ENCODE measurements at places on chromosomes 6 and 20.

DNA sequence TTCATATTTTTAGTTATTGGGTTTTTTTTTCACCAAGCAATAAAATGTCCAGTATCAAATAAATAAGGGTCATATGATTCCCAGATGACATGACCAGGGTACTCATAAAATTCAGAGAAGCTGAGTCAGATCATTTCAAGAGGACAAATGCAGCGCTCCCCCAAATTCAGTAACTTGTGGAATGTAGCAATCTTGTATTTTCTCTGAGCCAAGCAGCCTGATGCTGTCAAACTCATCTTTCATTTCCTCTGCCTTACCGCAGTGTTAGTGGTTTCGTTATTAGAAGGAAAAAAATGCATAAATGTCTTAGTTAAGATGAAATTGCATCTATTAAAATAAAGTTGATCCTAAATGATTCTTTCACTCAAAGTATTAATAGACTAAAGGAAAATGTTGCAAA is 57.8 kb upstream of the EDN1 start:
- no peaks in the 10 kb centered on the region for H3K4me1 ChIP-seq
- H3K27ac ChIP-seq = no peak overlapping the region
- no peak overlapping the region for H3K4me3 ChIP-seq
- H3K36me3 ChIP-seq = no peaks in the 10 kb centered on the region
- no peak for DNase-seq
- no peaks in the 10 kb centered on the region for H3K27me3 ChIP-seq

DNA sequence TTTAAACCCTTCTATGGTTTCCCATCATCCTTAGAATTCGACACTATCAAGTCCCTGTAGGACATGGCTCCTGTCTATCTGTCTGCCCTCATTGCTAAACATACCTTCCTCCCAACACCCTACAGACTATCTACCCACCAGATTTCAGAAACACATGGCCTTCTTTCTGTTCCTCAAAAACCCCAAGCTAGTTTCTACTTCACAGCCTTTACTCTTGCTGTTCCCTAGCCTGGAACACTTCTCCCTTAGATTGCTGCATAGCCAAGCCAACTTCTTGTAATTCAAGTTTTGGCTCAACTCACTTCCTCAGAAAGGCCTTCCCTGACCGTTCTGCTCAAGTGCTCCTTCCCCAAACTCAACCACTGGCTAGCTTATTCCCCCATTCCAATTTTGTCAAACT is 156.2 kb downstream of the BTBD9 start:
- DNase-seq = no peak
- H3K4me3 ChIP-seq = no peak overlapping the region
- no peaks in the 10 kb centered on the region for H3K4me1 ChIP-seq
- H3K27me3 ChIP-seq = no peaks in the 10 kb centered on the region

DNA sequence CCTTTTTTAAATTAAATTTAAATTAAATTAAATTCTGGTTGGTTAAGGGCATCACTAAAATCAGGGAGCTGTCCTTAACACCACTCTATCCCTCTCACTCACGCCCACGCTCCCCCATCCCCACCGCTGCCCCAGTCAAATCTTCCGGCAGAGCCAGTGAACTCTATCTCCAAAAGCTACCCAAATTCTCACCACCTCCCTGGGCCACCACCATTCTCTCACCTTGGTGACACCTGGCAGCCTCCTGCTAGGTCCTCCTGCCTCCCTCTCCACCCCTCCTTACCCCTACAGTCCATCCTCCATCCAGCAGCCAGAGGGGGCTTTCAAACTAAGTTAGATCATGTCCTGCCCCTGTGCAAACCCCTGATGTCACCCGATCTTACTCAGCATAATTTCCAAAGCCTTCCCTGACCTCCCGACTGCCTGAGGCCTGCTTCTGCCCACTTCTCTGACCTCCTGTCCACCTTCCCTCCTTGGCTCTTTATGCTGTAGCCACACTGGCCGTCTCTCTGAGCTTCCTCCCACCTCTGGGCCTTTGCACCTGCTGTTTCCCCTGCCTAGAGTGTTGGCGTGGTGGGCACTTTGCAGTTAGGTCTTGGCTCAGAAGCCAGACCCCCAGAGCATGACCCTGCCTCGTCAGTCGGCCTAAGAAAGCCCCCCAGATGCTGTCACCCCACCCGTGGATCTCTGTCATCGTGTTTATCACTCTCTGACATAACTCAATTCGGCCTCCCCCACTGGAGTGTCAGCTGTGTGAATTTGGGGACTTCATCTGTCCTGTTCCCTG is 24.7 kb downstream of the PTGIS start:
- no peak overlapping the region for H3K4me3 ChIP-seq
- no peak overlapping the region for H3K27ac ChIP-seq
- H3K36me3 ChIP-seq = no peaks in the 10 kb centered on the region
- H3K4me1 ChIP-seq = no peaks in the 10 kb centered on the region
- no peaks in the 10 kb centered on the region for H3K27me3 ChIP-seq

DNA sequence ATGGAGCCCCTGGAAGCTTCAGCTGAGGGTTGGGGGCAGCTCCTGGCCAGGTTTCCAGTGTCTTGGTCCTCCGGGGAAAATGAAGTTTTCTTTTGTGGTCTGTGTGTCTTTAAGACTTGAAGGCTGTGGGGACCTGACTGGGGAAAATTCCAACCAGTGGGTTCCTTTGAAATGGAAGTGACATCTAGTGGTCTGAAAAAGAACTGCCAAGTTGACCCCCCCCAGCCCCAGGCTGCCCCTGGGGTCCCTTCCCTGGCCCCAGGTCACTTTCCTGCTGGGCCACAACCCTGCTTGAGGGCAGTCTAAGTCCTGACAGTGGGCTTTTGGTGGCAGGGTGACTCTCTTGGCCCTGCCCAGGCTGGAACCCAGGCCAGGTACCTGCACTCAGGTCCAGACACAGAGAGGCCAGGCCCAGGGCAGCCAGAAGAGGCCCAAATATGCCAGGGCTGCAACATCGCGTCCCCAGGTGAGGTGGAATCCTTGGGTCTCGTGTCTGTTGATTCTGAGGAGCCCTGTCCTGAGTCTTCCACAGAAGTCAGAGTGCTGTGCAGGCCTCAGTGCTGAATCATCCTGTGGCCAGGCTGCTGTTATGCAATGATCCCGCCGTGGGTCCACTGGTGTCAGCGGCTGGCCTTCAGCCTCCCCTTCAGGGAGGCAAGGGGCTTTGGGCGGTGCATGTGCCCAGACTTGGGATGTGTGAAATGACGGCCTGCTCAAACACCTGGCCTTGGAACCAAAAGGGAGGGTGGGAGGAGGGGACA is 68.4 kb downstream of the VEGFA start:
- no peaks in the 10 kb centered on the region for H3K36me3 ChIP-seq
- H3K4me1 ChIP-seq = peaks cover 41% of the 10 kb centered on the region
- DNase-seq = peak; percentile 67
- H3K27me3 ChIP-seq = no peaks in the 10 kb centered on the region
- peak overlapping the region; percentile 73 for H3K27ac ChIP-seq

DNA sequence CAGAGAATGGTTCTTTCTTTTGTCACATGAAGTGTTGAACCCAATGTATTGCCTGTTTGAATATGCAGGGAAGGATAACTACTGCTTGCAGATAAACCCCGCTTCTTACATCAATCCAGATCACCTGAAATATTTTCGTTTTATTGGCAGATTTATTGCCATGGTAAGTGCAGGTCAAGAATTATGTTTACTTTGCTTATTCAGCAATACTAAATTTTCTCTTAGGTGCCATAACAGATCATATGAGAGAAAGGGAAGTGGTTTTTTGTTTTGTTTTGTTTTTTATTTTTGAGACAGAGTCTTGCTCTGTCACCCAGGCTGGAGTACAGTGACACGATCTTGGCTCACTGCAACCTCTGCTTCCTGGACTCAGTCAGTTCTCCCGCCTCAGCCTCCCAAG is 36.6 kb upstream of the DYNLRB1 start:
- H3K4me3 ChIP-seq = no peak overlapping the region
- no peak for DNase-seq
- H3K27ac ChIP-seq = no peak overlapping the region
- H3K27me3 ChIP-seq = no peaks in the 10 kb centered on the region
- no peaks in the 10 kb centered on the region for H3K4me1 ChIP-seq
- H3K36me3 ChIP-seq = peaks cover 31% of the 10 kb centered on the region

DNA sequence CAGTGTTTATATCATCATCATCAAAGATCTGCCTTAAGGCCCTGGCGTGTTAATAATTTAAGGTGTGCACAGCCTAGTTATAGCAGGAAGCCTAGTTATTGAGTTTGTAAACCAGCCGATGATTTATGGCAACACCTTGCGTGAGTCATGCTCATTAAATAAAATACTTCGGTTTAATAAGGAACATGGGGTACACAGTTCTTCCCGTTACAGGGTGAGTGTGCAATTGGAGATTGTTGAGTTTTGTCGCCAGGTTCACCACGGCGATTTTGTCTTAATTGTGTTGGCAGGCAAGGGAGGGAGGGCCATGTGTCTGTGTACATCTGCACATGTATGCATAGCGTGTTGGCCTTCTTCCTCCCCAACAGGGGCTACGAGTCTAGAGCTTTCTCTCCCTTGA is 104.0 kb downstream of the TFAP2A start:
- peaks cover 6% of the 10 kb centered on the region for H3K4me1 ChIP-seq
- no peaks in the 10 kb centered on the region for H3K27me3 ChIP-seq
- no peak overlapping the region for H3K4me3 ChIP-seq
- DNase-seq = no peak

GRCh38 chr20:1363522-1363921 is 29.3 kb downstream of the FKBP1A start:
- no peak for DNase-seq
- no peak overlapping the region for H3K4me3 ChIP-seq

GRCh38 chr6:133587546-133588160 is 301.3 kb upstream of the TCF21 start:
- no peaks in the 10 kb centered on the region for H3K36me3 ChIP-seq
- H3K4me1 ChIP-seq = no peaks in the 10 kb centered on the region
- H3K27ac ChIP-seq = no peak overlapping the region
- DNase-seq = no peak

- no peaks in the 10 kb centered on the region for H3K4me1 ChIP-seq
- no peaks in the 10 kb centered on the region for H3K36me3 ChIP-seq
- H3K27ac ChIP-seq = no peak overlapping the region
- H3K4me3 ChIP-seq = no peak overlapping the region
- no peak for DNase-seq
- no peaks in the 10 kb centered on the region for H3K27me3 ChIP-seq
Observed at GRCh38 chr6:39005774-39006173, 42.8 kb upstream of the GLP1R start.

GRCh38 chr20:3812259-3812681 is 8.1 kb upstream of the AP5S1 start:
- no peak overlapping the region for H3K4me3 ChIP-seq
- DNase-seq = no peak
- H3K27ac ChIP-seq = peak overlapping the region; percentile 98
- no peaks in the 10 kb centered on the region for H3K36me3 ChIP-seq
- H3K4me1 ChIP-seq = peaks cover 43% of the 10 kb centered on the region

- no peaks in the 10 kb centered on the region for H3K27me3 ChIP-seq
- peaks cover 9% of the 10 kb centered on the region for H3K4me1 ChIP-seq
- DNase-seq = no peak
- H3K27ac ChIP-seq = no peak overlapping the region
- no peaks in the 10 kb centered on the region for H3K36me3 ChIP-seq
- no peak overlapping the region for H3K4me3 ChIP-seq
Observed at GRCh38 chr20:3745686-3746173, 13.2 kb downstream of the HSPA12B start.

DNA sequence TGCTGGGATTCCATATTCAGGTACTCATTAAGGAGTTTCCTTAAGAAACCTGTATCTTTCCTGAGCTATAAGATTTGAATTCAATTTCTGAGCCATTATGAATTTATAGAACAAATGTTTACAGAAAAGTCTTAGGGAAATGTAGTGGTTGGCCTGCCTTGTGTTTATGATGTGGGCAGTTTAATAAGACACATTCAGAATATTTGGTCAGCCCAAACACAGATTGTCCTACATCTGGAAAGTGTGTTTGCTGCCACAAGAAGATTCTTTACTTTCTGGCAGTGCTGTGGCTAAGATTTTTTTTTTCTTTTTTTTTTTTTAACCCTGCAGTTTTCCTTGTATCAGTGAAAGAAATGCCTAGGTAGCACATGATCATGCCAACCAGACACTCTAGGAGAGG is 15.2 kb downstream of the TBX18 start:
- H3K36me3 ChIP-seq = no peaks in the 10 kb centered on the region
- H3K27me3 ChIP-seq = no peaks in the 10 kb centered on the region
- no peak overlapping the region for H3K4me3 ChIP-seq
- no peak for DNase-seq
- no peaks in the 10 kb centered on the region for H3K4me1 ChIP-seq

GRCh38 chr6:107625264-107625663 is 135.3 kb downstream of the SOBP start:
- H3K27me3 ChIP-seq = no peaks in the 10 kb centered on the region
- H3K4me3 ChIP-seq = no peak overlapping the region
- H3K4me1 ChIP-seq = peaks cover 55% of the 10 kb centered on the region
- DNase-seq = no peak
- H3K27ac ChIP-seq = no peak overlapping the region

DNA sequence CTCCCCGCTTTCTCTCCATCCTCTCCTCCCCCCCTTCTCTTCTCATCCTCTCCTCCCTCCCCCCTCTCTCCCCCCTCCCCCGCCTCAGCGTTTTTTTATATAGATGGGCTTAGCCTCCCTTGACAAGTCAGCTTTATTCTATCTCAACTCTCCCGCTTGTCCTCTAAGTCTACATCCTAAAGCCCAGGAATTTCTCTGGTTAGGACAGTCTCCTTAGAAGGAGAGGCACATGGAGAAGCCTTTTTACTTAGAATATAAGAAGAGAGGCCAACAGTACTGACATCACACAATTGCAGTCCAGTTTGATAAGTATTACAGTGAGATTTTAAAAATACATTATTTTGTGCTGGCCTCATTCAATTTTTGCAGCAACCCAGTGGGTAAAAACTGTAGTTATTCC is 83.5 kb downstream of the LYRM2 start:
- no peak for DNase-seq
- H3K27ac ChIP-seq = no peak overlapping the region
- H3K27me3 ChIP-seq = no peaks in the 10 kb centered on the region
- H3K36me3 ChIP-seq = no peaks in the 10 kb centered on the region
- H3K4me3 ChIP-seq = no peak overlapping the region

GRCh38 chr6:89339565-89339964 is 13.0 kb downstream of the UBE2J1 start:
- no peaks in the 10 kb centered on the region for H3K27me3 ChIP-seq
- no peak for DNase-seq
- peaks cover 27% of the 10 kb centered on the region for H3K36me3 ChIP-seq
- no peak overlapping the region for H3K4me3 ChIP-seq
- H3K4me1 ChIP-seq = no peaks in the 10 kb centered on the region

DNA sequence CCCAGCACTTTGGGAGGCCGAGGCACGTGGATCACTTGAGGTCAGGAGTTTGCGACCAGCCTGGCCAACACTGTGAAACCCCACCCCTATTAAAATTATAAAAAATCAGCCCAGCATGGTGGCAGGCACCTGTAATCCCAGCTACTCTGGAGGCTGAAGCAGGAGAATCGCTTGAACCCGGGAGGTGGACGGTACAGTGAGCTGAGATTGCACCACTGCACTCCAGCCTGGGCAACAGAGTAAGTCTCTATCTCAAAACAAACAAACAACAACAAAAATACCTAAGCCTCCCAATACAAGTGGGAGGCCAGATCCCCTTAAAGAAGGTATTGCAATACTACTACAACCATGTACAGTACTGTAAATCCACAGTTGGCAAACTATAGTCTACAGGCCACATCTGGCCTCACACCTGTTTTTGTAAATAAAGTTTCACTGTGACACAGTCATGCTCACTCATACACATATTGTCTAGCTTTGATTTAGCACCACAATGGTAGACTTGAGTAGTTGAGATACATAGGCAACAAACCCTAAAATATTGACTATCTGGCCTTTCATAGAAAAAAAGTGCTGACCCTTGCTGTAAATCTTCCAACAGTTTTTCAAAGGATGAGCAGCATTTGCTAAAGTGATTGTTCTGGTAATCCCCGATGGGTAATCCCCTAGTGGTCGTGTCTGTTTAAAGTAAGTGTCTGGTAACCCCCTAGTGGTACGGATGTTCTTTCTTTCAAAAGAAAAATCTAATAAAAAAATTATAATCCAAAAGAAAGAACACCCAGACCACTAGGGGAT is 202.0 kb downstream of the RNGTT start:
- H3K27me3 ChIP-seq = no peaks in the 10 kb centered on the region
- no peak overlapping the region for H3K27ac ChIP-seq
